ENCODE measurements at places on chromosomes 1 and 21.

GRCh38 chr1:22518379-22518778 lies 44.9 kb upstream of the EPHA8 start:
- DNase-seq = peak; percentile 10

GRCh38 chr1:125065092-125065820 lies 3880.5 kb downstream of the SRGAP2C start:
- DNase-seq = no peak

GRCh38 chr1:10401281-10401680 lies 2.4 kb downstream of the PGD start:
- DNase-seq = no peak

DNA sequence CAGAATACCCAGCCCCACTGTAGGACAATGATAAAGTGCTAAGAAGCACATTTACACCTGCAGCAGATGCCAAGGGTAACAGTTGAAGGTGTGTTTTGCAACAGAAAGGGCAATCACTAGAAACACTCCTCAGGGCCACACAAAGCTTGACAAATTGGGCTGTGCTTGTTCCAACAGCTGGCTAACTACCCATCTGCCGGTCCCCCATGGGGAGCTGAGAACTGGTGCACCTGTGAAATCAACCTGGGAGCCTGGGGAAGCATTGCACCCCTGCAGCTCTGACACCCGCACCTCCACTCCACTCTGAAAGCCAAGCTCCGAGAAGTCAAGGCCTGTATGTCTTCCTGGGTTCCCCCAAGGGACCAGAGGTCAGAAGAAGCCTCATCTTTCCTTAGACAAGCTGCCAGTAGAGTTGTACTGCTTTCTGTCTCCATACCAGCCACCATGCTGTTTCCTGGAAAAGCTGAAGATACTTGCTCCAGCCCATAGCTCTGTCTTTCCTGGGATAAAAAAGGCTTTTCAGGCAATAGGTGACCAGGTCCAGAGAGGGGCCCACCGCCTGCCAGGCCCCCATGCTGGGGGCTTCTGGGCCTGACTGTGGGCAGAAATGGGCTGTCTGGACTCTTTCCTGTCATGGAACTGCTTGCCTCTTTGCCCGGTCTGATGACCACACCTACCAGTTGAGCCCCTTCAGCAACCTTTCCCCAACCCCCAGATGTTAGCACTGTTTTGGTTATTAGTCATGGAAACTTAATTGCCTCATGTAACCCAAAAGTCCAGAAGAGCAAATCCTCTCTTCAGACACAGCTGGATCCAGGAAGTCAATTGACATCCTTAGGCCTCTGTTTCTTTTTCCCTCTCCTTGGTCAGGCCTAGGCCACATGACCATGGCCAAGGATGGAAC lies 93.6 kb downstream of the KIF14 start:
- DNase-seq = no peak

GRCh38 chr1:78015148-78015547 lies 10.4 kb downstream of the DNAJB4 start:
- DNase-seq = no peak

GRCh38 chr21:37817242-37817641 lies 99.0 kb downstream of the KCNJ6 start:
- no peak for DNase-seq
